T-helper 2 cell treated with Interferon-gamma antibody and Interleukin-4, amounts not matched to agents 100 ng/mL and 5 ng/mL, for 36 hours (primary cell): ENCODE measurements at places on chromosomes 5 and 9. TPM values are rescaled to one million over a fixed set of nuclear protein-coding genes. Genes with fewer than 3 reads are reported as not detected.

PCDHA9 gene
- not detected in 2 replicates for total RNA-seq

SPATA31C1 gene
- total RNA-seq, result not detected in 2 replicates

INSL4 gene
- not detected in 2 replicates for total RNA-seq

BAAT gene
- not detected in 2 replicates for total RNA-seq

SCGB3A2 gene
- not detected in 2 replicates for total RNA-seq

GKAP1 gene
- total RNA-seq, result 3.5 and 3.8 TPM in 2 replicates

MLANA gene
- not detected in 2 replicates for total RNA-seq

TMEM245 gene
- total RNA-seq, result 29.8 and 33.5 TPM in 2 replicates

LEAP2 gene
- 4.0 and 4.2 TPM in 2 replicates for total RNA-seq

MOB3B gene
- total RNA-seq, result 0.34 and 0.39 TPM in 2 replicates

INSYN2B gene
- not detected in 2 replicates for total RNA-seq

CCDC152 gene
- 6.3 TPM in 2 replicates for total RNA-seq

CNTFR gene
- not detected in 2 replicates for total RNA-seq

MIER3 gene
- 24.3 and 26.1 TPM in 2 replicates for total RNA-seq

DNAJB5 gene
- 4.2 and 4.8 TPM in 2 replicates for total RNA-seq

PHF24 gene
- not detected in 2 replicates for total RNA-seq

ADGRV1 gene
- total RNA-seq, result 0.02 and 0.59 TPM in 2 replicates

PCDHGA8 gene
- 0.18 TPM in 2 replicates for total RNA-seq

PCA3 gene
- total RNA-seq, result not detected in 2 replicates

MYORG gene
- 1.0 and 1.2 TPM in 2 replicates for total RNA-seq

GLT6D1 gene
- total RNA-seq, result not detected in 2 replicates

PCDH1 gene
- total RNA-seq, result not detected in 2 replicates

SPINK13 gene
- total RNA-seq, result not detected in 2 replicates

SARDH gene
- total RNA-seq, result 0.68 and 0.73 TPM in 2 replicates

OTP gene
- total RNA-seq, result not detected in 2 replicates

CNTLN gene
- total RNA-seq, result 1.7 and 1.8 TPM in 2 replicates

PTTG1 gene
- total RNA-seq, result 142 and 145 TPM in 2 replicates

SLC36A3 gene
- not detected in 2 replicates for total RNA-seq

C1QTNF2 gene
- total RNA-seq, result not detected in 2 replicates

SLC4A9 gene
- total RNA-seq, result not detected in 2 replicates

DBH gene
- not detected in 2 replicates for total RNA-seq

ARL14EPL gene
- total RNA-seq, result not detected in 2 replicates

FBN2 gene
- not detected in 2 replicates for total RNA-seq

CATSPER3 gene
- 0.70 and 0.95 TPM in 2 replicates for total RNA-seq

GLRA1 gene
- total RNA-seq, result not detected in 2 replicates

LRRC19 gene
- not detected in 2 replicates for total RNA-seq

CCDC180 gene
- total RNA-seq, result 4.0 and 5.9 TPM in 2 replicates

FABP6 gene
- not detected in 2 replicates for total RNA-seq
